ENCODE measurements at places on chromosomes 12 and 14.

- DNase-seq = no peak
These were observed 45.8 kb upstream of the POC1B start for GRCh38 chr12:89571491-89572195.

DNA sequence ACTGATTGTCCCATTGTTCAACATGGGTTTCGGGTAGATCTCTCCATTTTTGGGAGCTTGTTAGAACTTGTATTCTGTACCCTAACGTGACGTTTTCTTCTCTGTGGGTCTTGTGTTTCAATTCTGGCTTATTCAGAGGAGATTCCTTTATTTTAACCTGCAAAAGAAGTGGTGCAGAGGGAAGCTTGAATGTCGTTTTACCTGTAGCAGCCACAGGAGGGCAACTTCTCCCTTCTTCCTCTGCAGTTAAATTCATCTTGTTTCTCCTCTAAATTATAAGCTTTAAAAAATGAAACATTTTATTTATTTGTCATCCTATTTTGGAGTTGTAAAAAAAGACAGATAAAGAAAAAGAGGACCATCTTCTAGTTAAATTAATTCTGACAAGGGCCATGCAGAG lies 13.7 kb upstream of the CLEC4D start:
- no peak for DNase-seq

GRCh38 chr12:47082796-47083621 lies 3.2 kb upstream of the AMIGO2 start:
- DNase-seq = no peak

DNA sequence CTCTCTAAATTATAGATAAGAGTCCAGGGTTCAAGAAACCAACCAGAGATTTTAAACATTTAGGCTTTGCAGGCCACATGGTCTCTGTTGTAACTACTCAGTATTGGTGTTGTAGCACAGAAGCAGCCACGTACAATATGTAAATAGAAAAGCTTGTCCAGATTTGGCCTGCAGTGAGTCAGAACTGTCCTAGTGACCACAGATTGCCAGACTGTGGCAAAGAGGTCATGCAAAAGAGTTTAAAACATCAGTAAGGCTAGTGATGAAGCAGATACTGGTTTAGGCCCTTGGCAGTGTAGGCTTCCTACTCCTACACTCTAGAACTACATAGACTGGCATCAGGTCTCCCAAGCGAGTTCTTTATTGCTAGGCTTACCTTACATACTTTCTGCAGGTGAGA lies 117.6 kb upstream of the GARIN6 start:
- DNase-seq = no peak

- no peak for DNase-seq
These were observed 9.6 kb downstream of the BMP4 start for GRCh38 chr14:53947094-53947445.

DNA sequence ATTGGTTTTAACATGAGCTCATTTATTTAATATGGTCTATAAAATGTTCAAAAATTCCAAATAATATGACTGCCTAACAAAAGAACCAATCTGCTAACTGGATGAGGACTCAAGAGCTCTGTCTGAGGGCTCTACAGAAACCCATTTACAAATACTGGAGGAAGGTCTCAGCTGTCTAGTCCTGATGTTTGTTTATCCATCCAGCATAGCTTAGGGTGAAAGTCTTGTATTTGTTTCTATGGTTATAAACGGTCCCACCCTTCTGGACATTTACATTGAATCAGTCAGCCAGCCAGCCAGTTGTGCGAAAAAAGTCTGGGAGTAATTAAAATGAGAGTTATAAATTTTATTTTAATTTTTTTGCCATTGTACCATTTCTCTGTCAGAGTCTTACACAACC lies 220.7 kb downstream of the BMP4 start:
- DNase-seq = no peak

GRCh38 chr12:82411546-82412230 lies 53.4 kb downstream of the METTL25 start:
- no peak for DNase-seq

DNA sequence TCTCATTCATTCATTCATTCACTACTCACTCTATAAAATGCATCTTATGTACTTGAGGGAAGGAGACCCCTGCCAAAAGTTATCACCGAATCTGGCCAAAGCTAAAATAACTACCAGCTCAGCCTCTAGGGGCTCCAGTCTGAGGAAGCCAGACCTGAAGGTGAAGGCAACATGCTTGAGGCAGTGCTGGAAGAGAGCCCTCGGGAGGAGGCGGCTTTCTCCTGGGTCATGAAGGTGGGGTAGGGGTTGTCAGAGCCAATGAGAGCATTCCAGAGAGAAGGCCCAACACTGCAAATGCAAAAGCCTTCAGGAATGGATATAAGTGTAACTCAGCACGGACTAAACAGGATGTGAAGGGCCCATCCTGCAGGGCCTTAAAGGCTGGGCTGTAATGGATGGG lies 62.4 kb downstream of the GSC start:
- DNase-seq = no peak

DNA sequence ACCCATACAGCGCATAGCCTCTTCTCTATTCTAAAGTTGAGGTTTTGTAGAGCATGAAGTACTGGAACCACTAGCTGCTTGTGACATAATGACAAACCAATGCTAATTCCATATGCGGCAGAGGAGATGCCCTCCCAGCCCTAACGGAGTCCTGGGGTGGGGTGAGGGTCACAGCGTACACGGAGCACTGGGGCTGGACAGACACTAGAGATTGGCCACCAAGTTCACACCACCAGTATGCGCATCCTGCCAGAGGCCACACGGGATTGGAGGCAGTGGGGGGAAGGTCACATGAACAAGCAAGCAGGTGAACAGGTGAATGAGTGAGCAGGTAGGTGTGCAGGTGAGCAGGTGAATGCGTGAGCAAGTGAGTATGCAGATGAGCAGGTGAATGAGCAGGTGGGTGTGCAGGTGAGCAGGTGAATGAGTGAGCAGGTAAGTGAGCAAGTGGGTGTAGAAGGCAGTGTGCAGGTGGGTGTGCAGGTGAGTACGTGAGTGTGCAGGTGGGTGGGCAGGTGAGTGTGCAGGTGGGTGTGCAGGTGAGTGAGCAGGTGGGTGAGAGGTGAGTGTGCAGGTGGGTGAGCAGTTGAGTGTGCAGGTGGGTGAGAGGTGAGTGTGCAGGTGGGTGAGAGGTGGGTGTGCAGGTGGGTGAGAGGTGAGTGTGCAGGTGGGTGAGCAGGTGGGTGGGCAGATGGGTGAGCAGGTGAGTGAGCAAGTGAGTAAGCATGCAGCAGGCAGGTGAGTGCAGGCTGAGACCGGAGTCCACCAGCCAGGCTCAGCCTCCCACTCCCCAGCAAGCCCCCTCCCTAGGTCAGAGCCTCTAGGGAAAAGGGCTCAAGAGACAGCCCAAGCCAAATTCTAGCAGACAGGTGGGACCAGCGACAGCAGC lies 52.7 kb downstream of the CCDC85C start:
- DNase-seq = no peak

- no peak for DNase-seq
These were observed 12.2 kb downstream of the GTF2H3 start for GRCh38 chr12:123645878-123646277.

DNA sequence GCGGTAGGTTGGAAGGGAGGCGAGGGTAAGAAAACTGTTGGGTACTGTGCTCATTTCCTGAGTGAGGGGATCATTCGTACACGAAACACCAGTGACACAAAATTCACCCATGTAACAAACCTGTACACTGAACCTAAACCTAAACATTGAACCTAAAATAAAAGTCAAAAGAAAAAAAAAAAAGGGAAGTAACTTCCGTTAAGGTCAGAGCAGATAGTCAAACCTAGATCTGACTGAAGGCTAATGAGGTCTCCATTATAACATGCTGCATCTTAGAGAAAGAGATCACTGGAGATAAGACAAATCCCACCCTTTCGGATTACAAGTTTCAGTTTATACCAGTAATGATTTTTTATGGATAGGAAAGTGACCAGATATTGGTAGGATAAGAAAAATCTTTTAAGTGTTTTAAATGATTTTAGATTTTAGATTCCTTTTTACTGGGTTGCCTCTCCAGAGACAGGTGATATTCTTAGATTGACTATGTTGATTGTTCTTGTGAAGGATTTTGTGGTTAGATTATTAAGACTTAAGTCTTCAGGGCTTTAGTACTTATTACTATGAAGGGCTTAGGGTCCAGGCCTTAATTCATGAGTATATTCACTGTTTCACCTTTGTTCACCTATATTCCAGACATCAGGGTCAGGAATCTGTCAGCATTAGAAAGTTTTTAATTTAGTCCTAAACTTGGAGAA lies 11.2 kb upstream of the NCKAP1L start:
- DNase-seq = no peak

DNA sequence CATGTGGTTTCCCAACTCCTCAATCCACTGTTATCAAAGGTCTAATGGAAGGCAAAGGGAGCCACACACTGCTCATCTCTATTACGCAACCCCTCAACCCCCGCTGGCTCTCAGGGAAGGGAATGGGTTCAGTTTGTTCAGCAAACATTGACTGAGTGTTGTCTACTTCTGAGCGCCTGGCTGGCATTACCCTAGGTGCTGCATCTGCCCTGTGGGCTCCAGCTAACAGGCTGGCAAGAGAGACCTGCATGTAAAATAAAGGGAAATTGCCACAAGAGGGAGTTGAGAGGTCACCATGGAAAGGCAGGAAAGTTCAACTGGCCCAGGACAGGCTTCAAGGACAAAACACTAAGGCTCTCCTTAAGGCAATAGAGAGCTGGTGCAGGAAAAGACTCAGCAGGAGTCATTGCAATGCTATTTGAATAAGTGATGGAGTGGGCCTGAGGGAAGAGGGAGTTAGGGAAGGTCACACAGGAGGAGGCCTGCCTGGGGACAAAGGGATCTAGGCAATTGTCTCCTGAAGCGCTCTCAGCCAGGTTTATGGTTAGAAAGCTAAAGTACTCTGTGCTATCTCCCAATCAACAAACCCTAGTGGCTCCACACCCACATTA lies 5.5 kb upstream of the ZNF740 start:
- DNase-seq = no peak

GRCh38 chr12:50090391-50090790 lies 5.2 kb downstream of the SMARCD1 start:
- DNase-seq = no peak

DNA sequence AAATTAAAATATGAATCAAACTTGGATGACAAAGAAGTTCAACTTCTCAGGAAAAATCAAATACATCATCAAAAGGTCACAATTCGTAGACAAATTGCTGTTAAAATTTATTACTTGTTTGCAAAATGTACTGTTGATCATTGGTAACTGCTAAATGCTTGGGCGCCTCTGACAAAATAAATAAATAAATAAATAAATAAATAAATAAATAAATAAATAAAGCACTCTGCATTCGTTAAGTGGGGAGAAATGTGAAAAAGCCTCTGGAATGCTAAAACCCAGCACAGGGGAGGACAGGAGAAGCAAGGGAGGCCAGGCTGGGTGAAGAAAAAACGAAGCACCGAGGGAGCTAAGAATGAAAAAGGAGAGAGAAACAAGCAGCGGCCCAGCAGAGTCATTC lies 115.2 kb downstream of the BCL11B start:
- no peak for DNase-seq

GRCh38 chr12:43805149-43805859 lies 813 bp downstream of the TWF1 start:
- no peak for DNase-seq

DNA sequence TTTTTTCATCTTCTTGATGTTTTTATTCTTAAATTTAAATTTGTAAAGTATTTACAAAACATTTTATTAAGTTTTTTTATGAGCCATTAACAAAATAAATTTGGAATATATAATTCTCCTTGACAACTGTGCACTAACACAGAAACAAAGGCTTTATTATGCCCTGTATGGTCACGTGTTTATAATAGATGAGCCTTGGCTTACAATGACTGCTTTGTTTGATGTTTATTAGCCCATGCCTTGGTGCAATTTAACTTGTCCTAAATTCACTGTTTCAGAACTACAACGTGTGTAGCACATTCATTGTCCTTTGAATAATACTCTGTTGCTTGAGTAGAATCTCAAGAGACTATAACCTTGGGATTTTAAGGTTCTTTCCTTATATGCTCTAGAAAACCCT lies 59.8 kb downstream of the CNTN1 start:
- no peak for DNase-seq

DNA sequence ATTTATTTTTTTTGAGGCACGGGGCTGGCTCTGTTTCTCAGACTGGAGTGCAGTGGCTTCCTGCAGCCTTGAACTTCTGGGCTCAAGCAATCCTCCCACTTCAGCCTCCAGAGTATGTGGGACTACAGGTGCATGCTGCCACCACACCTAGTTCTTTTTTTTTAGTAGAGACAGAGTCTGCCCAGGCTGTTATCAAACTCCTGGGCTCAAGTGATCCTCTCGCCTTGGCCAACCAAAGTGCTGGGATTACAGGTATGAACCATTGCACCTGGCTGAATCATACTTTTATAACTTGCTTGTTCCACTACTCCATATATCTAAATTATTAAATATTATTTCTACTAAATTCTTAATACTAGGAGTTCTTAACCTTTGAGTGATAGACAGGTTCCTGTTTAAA lies 111.6 kb downstream of the BTG1 start:
- DNase-seq = no peak

DNA sequence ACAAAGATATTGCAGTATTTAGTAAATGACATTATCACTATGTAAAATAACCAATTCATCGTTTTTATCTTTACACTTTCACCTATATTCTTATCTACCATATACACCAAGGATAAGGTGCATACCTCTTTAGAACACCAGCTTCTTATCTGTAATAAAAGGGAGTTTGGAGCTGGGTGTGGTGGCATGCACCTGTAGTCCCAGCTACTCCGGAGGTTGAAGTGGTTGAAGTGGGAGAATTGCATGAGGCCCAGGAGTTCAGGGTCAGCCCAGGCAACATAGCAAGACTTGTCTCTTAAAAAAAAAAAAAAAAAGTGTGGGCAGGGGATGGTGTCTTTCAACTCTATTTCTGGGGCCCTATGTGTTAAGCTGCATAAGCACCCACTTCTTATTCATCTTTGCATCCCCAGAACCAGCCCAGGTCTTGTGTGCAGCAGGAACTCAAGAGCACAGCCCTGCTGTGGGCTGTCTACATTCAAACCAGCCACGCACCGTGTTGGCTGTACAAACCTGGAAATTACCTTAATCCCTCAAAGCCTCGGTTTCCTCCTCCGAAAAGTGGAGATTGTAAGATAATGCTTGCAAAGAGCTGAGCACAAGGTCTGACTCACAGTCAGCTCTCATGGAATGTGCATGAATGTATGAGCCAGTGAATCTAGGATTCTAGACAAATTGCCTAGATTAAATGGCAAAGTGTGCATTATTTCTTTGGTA lies 256.6 kb upstream of the FOXN3 start:
- no peak for DNase-seq

GRCh38 chr12:126663304-126664094 lies 1598.3 kb downstream of the AACS start:
- no peak for DNase-seq

All from stimulated activated CD4-positive, alpha-beta T cell treated with anti-CD3 and anti-CD28 coated beads, Interleukin-4, amount 100 ng/mL, for 4 hours (primary cell).